Lung (tissue), 17 donors: ENCODE measurements at places on chromosomes 3 and 15. TPM values are rescaled to one million over a fixed set of nuclear protein-coding genes. Genes with fewer than 3 reads are reported as not detected.

DNA sequence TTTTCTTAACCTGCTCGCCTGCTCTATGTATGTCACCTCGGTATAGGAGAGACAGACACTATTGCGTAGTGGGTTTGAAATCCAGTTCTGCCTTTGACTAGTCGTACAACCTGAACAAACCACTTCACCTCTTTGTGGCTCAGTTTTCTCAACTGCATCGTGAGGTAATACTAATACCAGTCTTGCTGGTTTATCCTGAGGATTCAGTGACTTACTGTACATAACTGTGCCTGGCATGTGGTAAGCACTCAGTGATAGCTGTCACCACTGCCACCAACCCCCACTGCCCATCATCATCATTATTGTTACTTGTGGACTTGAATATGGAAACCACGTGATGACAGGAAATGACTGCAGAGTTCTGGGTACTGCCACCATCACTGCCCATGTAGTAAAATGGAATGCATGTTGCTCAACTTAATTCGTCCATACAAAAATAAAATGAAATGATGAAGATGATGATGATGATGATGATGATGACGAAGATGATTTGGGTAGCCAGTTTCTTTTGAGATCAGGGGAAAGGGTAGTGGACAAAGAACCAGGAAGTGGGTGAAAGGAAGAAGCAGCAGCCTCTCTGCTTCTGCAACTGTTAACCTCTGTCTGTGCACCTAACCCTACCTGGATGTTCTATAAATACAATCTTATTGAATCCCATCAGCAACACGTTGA lies 228.1 kb downstream of the FEZF2 start:
- DNase-seq: no peak

OR5K2 gene
- not detected for total RNA-seq

ADGRG7 gene
- not detected for total RNA-seq

- DNase-seq: no peak
These were observed 229.9 kb upstream of the TRIM42 start for GRCh38 chr3:140448001-140448400.

DNA sequence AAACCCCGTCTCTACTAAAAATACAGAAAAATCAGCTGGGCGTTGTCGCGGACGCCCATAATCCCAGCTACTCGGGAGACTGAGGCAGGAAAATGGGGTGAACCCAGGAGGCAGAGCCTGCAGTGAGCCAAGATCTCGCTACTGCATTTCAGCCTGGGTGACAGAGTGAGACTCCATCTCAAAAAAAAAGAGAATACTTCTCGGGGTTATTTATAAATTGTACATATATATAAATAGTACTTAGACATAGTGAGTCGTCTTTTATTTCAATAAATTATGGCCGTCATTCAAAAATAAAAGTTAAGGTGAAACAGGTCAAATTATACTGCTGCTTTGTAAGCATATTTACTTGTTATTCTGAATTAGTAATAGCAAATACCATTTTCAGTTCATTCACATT lies 12.1 kb upstream of the EBLN2 start:
- DNase-seq: no peak

ANKUB1 gene
- total RNA-seq: 3.5 TPM

- peak; percentile 43 for DNase-seq
These were observed 35.4 kb downstream of the ARHGAP31 start for GRCh38 chr3:119329551-119329950.

DNA sequence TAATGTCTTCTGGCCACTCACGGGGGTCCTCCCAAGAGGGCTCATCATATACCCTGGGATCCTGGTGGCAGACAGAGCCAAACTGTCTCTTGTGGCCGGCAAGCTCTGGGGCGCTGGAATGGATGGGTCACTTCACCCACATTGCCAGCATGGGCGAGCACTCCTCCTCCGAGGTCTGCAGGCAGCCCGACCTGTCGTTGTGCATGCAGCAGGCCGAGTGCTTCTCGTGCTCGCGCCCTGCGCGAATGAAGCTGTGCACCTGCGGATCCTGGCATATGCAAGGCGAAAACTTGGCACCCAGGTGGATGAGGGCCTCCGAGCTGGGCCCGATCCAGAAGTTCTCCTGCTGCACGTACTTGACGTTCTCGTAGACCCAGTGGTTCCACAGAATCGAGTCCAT lies 33.6 kb upstream of the GRIP2 start:
- DNase-seq: no peak

DNA sequence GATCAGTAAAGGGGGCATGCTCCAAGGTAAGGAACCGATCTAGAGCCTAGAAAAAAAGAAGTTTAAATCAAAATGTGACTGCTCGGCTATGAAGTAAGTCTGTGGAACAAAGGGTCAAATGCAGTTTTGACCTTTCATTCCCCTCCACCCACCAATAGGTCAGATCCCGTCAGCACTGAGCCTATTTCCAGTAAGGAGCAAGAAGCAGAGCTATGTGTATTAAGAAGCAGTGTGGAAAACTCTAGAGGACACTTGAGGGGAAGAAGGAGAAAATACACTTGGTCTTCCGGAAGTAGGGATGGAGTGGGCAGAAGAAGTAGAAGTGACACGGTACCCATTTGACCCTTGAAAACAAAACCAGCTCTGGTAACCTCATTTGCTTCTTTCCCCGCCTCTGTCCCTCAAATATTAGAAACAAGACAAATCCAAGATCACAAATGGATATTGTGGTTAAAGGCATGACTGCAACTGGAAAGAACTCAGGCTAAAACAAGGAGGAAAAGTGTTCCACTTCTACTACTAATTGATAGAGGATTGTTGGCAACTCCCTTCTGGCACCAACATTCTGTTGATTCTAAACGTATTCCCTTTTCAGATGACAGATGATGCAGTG lies 888.3 kb upstream of the NR2F2 start:
- DNase-seq: no peak

DNA sequence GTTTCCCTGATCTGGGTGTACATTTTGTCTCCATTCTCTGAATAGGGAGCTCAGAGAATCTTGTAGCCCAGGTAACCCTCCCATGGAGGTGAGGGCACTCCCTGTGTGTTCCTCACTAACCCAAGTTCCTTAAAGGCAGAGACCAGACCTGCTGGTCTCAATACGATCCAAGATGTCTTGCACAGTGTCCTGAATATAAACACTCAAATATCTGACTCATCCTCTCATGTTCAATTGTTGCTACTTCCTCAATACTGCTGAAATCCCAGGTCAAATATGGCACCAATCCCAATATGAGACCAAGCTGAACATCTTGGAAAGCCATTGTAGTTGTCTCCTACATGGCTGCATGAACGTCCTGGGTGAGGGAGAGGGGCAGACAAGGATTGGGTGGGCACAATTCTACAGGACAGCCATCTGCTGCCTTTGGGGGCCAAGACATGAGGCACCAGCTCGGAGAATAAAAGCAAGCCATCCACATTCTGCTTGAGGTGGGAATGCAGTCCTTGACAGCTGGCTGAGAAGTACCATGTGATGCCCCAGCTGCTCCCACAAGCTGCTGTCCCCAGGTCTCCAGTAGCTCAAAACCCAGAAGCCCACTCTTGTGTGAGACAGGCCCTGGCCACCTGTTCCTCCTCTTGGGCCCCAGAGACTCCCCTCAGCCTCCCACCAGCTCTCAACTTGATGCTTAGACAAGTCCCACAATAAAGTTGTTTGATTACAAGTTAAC lies 18.2 kb downstream of the TBC1D2B start:
- no peak for DNase-seq

UROC1 gene
- total RNA-seq: 0.21 TPM

DNA sequence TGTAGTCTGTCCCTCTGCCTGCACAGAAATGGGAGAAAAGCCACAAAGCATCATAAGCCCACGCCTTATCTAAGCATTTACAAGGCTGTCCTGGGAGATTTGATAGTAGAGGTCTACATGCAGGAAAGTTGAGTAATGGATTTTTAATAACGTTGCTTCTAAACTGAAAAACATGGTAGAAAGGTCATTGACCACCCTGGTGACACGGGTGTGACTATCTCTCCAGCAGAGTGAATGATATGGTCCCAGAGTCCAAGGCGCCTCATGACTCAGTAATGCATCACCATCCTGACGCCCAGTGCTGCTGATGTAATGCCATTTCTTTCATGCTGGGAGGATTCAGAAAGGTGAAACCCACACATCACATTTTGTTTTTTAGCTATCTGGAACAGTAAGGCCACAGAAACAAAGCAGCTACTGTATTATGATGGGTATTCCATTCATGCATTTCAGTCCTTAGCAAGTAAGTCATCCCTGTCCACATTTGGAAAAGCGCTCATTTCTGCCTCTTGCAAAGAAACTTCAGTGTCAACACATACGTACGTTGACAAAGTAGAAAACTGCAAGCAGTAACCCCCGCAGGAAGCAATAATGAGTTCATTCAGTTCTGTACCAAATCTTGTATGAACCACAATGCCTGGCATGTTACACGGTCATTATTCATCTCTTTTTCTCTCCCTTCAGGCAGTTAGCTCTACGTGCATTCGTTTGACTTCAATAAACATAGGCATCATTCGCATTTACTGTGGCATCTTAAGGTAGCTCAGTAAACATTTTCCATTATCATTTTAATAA lies 483.5 kb downstream of the GABRG3 start:
- DNase-seq: no peak

GRCh38 chr3:32959371-32959770 lies 7.9 kb downstream of the CCR4 start:
- peak; percentile 60 for DNase-seq

PLA1A gene
- total RNA-seq: 1.8 TPM

GRCh38 chr3:161406594-161407555 lies 35.6 kb upstream of the SPTSSB start:
- no peak for DNase-seq

DNA sequence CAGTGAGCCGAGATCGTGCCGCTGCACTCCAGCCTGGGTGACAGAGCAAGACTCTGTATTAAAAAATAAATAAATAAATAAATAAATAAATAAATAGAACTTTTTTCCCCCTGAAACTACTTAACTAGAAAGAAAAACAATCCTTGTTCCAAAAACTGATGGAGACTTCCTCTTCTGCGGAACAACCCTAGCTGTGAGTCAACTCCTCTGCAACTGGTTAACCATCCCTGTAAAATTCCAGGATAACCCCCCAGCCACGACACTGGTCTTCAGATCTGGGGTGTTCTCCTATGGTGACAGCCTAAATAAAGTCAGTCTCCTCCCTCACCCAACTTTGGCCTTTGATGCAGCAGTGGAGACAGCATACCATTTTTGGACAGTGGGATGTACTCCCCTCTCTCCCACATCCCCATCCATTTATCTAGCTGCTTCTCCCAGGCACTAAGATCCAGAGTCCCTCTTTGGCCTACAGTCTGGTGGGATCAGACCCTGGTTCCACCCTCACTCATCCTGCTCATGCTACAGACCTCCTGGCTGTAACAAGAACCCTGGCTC lies 352.6 kb downstream of the OCA2 start:
- no peak for DNase-seq

GRCh38 chr3:70981231-70981880 lies 602.2 kb downstream of the FOXP1 start:
- peak; percentile 47 for DNase-seq

DNA sequence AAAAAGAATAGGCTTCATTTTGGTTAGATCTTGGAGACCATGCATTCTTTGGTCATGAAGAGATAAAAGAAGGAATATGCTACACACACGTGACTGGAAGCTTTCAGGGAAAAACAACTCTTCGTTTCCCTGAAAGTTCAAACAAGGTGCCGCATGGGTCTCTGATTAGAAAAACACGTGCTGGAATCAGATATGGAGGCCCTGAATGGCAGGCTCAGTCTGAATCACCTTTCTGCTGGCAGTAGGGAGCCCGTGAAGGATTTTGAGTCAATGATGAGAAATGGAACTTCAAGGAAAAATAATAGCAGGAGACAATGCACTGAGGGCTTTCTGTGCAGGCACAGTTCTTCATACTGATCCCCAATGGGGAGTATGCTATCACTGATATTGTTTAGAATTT lies 99.8 kb upstream of the LRRN1 start:
- DNase-seq: no peak

DNA sequence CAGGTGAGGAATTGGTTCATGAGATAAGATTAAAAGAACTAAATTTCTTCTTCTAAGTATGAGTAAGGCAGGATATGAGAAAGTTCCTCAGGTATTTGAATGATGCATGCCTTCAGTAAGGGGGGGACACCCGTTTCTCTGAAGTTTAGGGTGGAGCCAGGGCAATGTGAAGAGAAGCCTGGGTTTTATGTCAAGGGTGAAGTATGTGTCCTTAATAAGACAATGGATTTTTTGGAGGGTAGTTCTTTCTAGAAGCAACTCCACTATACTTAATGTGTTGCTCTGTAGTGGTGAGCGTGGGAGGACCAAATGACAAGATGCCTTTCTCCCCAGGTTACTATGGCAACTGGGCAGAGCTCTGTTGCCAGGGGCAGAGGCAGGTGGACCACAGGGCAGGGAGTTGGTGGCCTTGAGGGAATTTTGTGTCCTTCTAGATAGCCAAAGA lies 44.0 kb downstream of the PHLDB2 start:
- no peak for DNase-seq

GRCh38 chr3:6935970-6936369 lies 75.1 kb downstream of the GRM7 start:
- no peak for DNase-seq

DNA sequence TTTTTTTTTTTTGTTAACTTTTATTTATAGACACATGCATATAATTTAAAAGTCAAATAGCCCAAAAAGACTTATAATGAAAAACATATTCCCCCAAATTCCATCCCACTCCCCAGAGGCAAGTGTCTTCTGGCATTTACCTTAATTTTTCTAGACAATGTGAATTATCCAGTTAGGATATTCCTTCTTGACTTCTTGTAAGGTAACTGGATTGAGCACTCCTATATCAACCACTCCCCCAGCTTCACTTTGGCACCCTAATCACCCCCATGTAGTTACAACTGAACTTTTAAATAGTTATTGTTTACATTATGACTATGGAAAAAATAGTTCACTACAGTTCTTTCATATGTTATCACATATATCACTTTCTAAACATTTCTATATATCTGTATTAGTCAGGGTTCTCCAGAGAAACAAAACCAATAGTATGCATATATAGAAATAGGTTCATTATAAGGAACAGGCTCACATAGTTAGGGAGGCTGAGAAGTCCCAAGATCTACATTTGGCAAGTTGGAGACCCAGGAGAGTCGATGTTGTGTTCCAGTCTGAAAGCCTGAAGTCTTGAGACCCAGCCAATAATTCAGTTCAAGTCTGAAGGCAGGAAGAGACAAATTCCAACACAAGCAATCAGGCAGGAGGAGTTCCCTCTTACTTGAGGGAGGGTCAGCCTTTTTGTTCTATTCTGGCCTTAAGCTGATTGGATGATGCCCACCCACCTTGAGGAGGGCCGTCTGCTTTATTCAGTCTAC lies 175.8 kb downstream of the THSD4 start:
- DNase-seq: no peak
